ENCODE measurements at places on chromosomes 2 and 18.

DNA sequence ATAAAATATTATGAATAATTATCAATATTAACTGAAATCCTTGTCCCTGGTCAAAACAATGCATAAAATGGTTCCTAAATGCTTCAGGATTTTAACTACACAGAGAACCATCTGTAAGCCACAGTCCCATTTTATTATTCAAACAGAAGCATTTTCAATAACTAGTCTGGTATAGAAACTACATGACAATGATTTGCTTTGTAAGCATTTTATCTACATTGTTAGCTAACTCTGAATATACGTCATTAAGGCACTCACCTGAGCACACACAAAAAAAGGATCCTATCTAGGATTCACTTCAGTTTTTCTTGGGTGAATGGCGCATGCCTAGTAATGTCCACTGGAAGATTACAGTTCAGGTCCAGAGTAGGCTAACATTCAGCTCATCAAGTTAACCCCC, 22.8 kb downstream of the EPB41L3 start:
- no peak for DNase-seq

DNA sequence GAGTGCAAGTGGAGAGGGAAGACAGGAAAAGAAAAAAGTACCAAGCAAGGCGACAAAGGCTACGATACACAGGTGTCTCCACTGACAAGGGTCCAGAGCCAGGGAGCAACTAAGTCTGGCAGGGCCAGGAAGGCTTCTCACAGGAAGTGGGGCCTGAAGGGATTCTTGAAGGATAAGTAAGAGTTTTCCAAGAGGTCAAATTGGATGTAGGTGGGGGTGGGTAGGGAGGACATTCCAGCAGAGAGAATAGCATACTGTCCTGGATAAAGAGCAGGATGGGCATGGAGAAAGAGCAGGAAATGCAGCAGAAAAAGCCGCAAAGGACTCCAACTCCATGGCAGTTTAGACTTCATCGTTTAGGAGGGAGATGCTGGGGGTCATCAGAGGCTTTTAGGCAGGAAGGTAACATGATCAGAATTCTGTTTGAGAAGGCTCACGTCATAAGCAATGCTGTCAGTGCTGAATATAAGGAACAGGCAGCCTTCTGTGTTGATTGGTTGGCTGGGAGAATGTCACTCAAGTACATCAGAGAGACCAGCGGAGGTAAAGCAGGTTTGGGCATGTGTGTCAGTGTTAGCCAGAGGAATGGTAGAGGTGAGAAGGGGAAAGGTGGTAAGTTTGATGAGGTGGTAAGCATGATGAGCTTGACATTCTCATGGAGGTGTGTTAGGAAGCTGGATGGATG, 35.1 kb downstream of the ARHGAP25 start:
- DNase-seq = peak; percentile 2

DNA sequence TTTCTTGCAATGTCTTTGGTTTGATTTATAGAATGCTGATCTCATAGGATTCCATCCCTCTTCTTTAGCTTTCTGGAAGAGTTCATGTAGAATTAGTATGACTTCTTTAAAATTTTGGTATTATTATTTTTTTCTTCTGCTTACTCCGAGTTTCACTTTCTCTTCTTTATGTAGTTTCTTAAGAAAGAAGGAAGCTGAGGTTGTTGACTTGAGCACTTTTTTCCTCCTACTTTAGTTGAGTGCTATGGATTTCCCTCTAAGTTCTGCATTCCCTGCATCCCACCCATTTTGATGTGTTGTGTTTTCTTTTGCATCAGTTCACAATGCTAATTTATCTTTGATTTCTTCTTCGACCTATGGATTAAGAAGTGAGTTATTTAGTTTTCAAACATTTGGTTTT, 78.9 kb upstream of the SPRED2 start:
- no peak for DNase-seq

GRCh38 chr2:17057109-17058017, 391.7 kb upstream of the CYRIA start:
- no peak for DNase-seq

GRCh38 chr18:3246635-3247239, 864 bp upstream of the MYL12A start:
- DNase-seq = no peak

GRCh38 chr18:75658330-75658729, 230.8 kb upstream of the SMIM21 start:
- DNase-seq = no peak

GRCh38 chr18:77749089-77749488, 499.4 kb downstream of the GALR1 start:
- DNase-seq = no peak

- no peak for DNase-seq
Observed at GRCh38 chr2:225573603-225574002, 174.1 kb downstream of the NYAP2 start.

DNA sequence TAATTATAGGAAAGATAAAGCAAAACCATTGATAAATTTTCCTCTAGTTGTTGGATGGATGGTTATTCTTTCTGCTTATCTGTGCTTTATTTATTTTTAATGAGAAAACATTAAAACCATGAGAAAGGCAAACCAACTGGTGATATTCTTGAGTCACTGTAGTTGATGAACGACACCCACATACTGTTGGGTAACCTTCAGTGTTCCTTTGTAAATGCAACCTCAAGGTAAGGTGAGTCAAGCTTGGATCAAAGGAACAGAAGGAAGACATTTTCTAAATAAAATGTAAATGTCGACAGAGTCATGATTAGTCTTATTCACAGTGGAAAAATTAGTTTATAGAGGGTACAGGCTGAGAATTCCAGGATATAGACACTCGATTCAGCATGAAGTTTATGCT, 12.7 kb downstream of the ABCB11 start:
- no peak for DNase-seq

DNA sequence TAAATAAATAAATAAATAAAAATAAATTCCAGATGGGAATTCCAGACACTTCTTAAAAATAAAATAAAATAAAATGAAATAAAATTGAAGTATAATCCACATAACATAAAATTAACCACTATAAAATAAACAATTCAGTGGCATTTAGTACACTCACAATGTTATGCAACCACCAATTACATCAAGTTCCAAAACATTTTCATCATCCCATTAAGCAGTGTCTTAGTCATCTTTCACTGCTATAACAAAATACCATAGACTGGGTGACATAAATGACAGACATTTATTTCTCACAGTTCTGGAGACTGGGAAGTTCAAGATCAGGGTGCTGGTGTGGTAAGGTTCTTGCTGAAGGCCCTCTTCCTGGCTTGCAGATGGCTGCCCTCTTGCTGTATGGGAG, 22.6 kb upstream of the PROKR1 start:
- DNase-seq = peak; percentile 11

DNA sequence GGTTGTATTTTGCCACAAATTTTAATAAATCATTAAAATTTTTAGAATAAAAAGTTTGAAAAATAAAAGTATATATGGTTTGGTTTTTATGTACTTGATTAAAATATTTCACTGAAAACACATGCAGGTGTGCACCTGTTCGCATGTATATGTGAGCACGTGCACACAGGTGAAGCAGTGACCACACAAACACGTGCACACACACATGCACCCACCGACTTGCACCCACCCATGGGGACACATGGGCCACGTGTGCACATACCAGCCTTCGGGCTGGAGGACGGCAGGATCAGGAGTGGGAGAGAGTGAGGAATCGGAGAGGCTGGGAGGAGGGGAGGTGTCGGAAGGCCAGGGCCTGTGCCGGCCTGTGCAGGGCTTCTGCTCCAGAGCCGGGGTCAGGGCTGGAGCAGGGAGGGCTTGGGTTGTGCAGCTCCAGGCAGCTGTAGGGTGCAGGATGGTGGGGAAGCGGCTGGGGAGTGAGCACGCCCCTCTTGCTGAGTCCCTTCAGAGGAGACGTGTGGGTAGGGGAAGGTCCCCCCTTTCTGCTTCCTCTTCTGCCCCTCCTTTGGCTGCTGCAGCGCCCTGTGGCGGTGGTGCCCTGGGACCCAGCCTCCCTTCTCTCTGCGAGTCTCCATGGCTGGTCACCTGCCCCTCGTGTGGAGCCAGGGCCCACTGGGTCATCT, 106.9 kb upstream of the HDAC4 start:
- no peak for DNase-seq

DNA sequence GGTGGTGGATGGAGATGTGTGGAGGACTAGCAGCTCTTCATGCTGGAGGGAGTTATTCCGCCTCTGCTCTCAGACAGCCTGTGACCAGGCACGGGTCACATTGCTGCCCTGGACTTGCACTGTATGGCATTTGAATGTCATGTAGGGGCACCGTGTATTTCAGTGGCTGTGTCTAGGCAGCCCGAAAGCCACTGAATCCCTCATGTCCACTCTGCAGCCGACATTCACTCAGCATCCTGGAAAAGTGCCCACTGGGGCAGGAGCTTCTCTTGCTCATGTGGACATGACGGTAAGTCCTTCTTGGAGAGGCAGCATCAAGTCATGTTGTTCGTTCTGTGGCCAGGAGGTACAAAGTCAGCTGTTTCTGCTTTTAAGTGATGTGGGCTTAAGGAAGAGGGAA, 127.9 kb downstream of the SH3RF3 start:
- DNase-seq = no peak

DNA sequence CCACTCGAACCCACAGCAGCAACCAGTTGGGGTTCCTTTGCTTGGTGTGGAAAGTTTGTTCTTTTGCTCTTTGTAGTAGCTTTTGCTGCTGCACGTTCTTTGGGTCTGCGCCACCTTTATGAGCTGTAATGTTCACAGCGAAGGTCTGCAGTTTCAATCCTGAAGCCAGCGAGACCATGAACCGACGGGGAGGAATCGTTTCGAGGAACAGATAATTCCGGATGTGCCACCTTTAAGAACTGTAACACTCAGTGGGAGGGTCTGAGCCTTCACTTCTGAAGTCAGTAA, 14.3 kb downstream of the GPR17 start:
- no peak for DNase-seq

GRCh38 chr2:118805064-118805690, 42.3 kb downstream of the EN1 start:
- no peak for DNase-seq

GRCh38 chr2:27264253-27264752, 1.5 kb upstream of the SLC30A3 start:
- no peak for DNase-seq
